ENCODE measurements at places on chromosomes 6 and 20.

DNA sequence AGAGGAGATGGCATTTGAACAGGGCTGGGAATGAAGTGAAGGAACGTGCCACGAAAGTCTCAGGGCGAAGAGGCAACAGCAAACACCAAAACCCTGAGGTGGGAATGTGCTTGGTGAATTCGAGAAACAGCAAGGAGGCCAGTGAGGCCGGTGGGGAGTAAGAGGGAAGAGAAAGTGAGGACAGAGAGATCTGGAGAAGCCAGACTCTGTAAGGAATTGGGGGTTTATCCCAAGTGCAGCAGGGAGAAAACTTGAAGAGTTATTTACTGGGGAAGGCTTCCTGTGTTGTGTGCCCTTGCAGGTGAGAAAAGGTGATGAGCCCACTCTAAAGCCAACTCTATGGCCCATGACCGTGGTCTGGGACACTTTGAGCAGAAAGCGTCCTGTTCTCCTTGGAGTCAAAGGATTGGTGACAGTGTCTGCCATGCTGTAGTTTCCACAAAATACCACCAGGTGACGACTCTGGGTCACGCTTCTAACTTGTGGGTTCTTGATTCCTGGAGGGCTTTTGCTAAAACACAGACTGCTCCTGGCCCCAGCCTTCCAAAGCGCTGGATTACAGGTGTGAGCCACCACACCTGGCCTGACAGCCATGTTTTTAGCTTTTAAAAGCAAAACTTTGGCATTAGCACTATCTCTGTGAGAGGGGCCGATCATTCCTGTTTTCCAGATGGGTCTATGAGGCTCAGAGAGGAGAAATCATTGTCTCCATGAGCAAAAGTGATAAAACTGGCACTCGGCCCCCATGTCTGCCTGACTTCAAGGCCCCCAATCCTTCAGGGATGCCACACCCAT is 18.0 kb upstream of the CSNK2A1 start:
- no peak for DNase-seq

- DNase-seq, result no peak
These were observed at the start of gene ZNF391 for GRCh38 chr6:27388293-27389197. ZNF391 (plus strand) TSS chr6:27388759; CDS start chr6:27400371, 11,612 bp downstream.

DNA sequence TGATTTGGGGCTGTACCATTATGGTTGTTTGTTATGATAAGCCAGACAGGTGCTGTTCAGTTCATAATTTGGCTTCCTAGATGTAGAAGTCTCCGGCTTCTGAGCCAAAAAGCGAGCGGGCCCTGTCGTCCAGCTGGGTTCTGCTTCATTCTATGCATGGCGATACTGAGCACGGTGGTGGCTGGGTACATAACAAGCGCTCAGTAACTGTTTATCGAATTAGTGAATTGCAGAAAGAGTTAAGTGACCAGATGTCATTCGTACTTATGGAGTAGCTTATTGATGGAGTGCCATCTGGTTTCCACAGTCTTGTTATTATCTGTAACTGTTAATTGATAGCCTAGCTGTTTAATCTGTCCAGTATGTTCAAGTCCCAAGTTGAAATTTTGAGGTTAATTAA is 85.0 kb downstream of the DTD1 start:
- DNase-seq, result no peak

DNA sequence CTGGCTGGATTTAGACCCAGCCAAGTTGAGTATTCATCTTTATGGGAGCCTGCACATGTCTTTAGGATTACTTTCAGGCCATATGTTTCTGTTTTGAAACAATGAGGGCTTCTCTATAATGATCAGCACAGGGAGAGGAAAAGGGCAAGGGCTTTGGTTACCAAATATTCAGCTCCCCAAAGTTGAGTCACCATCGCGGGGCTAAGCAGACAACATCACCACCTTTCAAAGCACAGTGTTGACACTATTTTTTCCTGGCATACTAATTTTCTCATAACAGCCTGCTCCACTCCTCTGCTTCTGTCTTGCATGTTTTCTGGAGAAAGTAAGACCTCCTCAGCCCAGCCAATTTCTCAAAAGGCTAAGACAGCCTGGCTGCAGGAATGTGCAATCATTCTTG is 4.9 kb downstream of the SCML4 start:
- no peak for DNase-seq

- no peak for DNase-seq
These were observed at the start of gene FBXL4 for GRCh38 chr6:98947411-98948292. FBXL4 (minus strand) TSS chr6:98947946; CDS start chr6:98926988, 20,958 bp downstream.

DNA sequence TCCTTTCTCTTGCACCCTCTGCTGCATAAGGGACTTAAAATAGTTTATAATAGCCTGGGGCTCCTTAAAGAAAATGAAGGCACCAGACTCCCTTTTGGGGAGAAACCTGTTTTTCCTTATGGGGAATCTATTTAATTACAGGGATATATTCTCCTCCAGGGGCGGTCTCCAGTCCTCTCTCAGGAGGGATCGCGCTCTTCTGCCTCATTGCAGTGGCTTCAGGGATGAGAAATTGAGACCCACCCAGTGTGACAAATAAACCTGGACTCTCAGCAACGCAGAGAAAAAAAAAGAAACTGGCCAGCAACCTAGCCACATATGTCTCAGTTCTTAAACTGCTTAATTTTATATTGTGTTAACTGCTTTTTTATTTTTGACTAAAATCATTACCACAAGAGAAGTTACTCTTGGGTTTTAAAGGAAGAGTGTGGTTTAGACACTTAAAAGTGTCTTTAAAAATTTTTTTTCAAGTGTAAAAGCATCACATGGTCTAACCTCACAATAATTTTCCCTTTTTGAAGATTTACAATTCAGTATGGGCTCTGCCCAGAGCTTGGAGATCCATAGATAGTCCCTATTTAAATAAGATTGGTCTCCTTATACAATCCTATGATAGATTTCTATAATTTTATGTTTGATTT is 11.7 kb upstream of the GOPC start:
- DNase-seq, result no peak

GRCh38 chr6:88855541-88856147 is 107.8 kb downstream of the RNGTT start:
- DNase-seq, result no peak

GRCh38 chr6:165663377-165663735 is 315 bp upstream of the PDE10A start:
- DNase-seq, result no peak

GRCh38 chr20:25308671-25309394 is 60.9 kb downstream of the PYGB start:
- no peak for DNase-seq

GRCh38 chr6:67683960-67684359 is 951.1 kb upstream of the ADGRB3 start:
- DNase-seq, result no peak

DNA sequence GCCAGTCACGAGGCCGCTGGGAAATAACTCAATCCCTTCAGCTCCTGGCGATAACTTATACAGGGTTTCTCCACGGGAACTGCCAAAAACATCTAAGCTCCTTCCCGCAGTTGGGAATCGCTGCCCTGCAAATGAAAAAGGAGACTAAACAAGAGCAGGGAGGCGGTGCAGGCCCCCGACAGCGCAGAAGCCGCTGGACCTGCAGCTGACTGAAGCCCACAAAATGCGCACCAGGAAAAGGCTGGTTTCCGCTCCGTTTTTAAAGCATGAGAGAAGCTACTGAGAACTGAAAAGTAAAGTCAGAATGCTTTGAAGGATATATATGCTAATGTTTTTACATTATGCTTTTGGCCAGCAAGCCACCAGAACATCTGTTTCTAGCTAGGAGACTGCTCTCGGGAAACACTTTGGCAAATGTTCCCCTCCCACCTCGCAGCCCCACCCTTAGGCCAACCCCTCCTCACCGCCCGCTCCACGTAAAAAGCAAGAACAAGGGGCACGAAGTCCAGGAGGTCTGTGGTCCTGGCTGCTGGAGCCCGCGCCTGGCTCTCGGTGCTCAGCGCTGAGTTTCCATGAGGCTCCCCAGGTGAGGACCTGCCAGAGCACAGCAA is 90.5 kb downstream of the SOD2 start:
- no peak for DNase-seq

GRCh38 chr20:24836661-24837299 is 112.3 kb upstream of the CST7 start:
- DNase-seq, result no peak

GRCh38 chr6:159943101-159943632 is 25.7 kb upstream of the IGF2R start:
- DNase-seq, result no peak

GRCh38 chr6:126033696-126034095 is 47.4 kb downstream of the TRMT11 start:
- DNase-seq, result no peak

DNA sequence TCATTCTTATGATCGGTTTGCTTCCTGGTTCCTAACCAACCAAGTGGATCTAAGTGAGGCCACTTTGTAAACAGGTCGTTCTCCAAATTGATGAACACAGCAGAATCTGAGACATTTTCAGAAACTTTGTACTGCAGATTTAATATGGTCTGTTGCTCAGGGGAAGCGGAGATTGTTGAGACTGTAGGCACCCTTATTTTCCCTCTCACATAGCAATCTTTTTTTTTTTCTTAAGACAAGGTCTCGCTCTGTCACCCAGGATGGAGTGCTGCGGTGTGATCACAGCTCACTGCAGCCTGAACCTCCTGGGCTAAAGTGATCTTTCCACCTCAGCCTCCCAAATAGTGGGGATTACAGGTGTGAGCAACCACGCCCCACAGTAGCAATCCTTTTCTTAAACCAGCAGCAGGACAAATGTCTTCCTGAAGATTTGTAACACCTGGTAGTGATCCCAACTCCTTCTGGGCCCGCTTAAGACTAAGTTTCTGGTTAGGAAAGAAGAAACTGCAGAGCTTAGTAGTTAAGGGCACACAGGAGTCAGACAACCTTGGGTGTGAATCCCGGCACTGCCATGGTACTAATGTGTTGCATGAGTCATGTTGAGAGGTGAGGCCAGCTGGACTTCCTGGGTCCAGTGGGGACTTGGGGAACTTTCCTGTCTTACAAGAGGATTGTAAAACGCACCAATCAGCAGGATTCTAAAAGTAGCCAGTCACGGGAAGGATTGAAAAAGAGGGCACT is 48.4 kb upstream of the EZR start:
- DNase-seq, result no peak

DNA sequence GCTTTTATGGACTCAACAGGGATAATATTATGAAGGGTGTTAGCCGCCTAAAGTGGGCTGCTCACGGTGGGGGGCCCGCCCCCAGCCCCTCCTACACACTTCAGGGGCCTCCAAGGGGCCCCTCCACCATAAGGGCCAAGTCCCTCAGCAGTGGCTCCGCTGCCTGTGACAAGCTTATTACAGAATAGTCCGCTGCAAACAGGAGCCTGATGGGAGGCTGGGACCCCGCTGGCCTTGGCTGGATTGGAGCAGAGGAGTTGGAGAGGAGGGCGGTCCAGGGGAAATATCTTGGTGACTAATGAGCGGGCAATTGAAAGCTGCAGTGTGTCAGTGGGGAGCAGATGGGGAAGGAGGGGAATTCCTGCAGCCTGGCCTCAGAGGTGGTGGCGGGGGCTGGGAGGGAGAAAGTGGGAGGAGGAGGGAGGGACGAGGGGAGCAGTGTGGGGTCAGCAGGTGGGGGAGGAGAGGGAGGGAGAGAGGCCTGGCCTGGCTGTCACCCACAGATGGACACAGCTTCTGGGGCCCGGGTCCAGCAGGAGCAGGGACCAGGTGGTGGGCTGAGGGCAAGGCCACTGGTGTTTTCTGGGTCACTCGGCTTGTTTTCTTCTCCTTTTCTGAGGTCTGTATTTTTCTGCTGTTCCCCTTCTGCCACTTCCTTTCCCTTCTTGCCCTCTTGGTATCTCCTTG is 57.6 kb upstream of the FOXP4 start:
- no peak for DNase-seq

DNA sequence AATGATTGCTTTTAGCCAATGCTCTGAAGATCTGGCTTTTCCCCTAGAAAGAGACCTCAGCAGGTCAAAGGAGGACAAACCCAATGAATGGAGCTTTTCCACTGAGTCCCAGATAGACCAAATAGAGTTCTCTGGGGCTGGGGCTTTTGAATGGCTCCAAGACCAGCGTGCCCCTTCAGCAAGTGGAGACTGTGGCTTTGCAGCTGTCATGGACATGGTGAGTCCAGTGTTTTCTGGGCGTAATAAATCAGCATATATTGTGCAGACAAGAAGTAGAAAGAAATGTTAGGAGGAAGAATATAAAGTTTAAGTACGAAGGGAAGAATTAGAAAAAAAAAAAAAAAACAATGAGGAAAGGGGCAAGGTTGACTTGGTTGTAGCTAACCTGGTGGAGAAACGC is 28.1 kb downstream of the ULBP1 start:
- no peak for DNase-seq

DNA sequence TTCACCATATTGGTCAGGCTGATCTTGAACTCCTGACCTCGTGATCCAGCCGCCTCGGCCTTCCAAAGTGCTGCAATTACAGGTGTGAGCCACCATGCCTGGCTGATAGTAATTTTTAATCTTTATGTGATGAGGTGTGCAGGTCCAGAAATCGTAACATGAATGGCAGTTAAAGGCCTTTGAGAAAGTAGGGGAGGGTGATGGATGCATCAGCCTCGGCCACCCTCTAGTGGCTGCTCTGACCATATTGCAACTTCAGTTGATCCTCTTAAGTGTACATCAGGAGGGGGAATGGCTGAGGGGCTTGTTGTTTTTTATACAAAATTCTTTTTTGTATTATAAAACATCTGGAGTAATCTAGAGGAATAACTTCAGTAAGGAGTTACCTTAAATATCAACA is 193.0 kb downstream of the ZFAND3 start:
- no peak for DNase-seq

DNA sequence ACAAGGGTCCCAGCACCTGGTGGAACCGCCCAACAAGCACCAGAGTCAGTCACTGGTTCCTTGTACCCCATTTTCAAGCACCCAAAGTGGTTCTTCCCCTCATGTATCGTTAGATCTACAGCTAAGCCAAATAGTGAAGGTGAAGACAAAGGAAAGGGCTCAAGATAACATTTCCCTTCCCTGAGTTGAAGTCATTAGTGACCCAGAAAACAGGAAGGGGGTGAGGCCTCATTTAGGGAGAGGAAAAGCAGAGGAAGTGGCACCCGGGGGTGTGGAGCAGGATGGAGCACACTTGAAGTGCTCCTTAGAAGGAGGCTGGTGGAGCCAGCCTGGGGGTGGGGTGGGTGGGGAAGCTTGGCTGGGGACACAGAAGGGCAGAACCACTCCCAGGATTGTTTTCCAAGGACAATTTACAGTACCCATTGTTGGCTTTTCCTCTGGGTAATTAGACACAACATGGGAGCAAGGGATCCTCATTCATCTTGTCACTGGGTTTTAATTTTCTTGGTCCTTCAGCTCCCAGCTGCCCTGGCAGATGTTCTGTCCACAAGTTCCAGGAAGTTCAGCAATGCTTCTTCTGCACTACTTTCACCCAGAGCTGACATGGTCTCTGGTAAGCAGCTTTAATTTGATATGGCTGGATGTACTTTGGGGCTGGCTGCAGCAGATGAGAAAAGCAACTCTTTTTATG is 73.3 kb upstream of the CD93 start:
- no peak for DNase-seq

DNA sequence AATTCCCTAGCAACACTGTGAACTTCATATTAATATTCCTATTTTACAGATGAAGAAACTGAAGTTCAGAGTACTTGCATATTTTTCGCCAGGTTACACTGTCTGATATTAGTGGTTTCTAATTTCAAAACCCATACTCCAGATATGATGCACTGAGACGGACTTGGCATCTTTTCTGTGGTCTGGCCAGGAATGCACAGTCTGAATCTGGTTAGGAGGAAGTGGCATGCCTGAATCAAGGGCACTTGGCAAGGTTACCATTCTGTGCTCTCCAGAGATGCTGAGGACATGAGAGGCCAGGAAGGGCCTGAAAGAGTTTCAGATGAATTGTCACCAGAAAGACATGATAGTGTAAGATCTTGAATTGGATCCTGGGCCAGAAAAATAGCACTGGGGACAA is 150.1 kb downstream of the HAO1 start:
- DNase-seq, result no peak

GRCh38 chr20:61701401-61701800 is 364.3 kb downstream of the TAF4 start:
- DNase-seq, result no peak

All from cortex of kidney (tissue), 1 donor.